Activated CD4-positive, CD25-positive, alpha-beta regulatory T cell (primary cell): ENCODE measurements at places on chromosomes 3 and 15.
A peak's percentile ranks its signal among the peaks of the same experiment; 100 is the strongest.

DNA sequence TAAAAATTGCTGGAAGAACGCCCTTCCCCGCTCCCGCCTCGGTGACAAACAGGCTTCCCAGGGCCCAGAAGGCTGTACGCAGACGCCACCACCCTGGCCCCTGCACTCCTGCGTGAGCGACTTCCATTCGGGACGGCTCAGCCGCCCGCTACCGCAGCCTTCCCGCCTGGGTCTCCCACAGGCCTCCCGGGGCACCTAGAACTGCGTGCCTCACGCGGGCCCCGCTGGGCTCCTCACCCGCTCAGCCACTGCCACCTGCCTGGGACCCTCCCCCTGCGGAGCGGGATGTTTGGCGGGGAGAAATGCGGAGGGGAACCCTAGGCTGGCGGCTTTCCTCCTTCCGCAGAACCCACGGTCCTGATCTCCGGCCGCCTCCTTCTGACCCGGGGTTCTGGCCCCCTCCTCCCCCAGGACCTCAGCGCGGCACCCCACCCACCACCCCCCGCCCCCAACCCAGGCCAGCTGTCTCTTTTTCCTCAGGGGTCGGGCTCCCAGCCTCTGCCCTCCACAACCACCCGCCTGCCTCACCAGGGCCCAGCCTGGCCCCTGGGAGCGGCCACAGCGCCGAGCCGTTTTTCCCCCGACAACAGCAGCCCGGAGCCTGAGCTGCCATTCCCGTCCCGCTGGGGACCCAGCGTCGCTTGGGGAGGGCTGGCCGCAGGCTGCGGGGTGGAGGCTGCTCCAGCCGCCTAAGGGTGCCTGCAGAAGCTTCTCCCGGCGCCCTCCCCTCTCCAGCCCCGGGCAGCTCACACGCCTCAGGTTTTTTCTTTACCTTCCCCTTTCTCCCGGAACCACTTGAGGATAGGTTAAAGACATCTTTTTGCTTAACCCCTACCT lies 27.6 kb upstream of the RAB7A start:
- no peak for DNase-seq

DNA sequence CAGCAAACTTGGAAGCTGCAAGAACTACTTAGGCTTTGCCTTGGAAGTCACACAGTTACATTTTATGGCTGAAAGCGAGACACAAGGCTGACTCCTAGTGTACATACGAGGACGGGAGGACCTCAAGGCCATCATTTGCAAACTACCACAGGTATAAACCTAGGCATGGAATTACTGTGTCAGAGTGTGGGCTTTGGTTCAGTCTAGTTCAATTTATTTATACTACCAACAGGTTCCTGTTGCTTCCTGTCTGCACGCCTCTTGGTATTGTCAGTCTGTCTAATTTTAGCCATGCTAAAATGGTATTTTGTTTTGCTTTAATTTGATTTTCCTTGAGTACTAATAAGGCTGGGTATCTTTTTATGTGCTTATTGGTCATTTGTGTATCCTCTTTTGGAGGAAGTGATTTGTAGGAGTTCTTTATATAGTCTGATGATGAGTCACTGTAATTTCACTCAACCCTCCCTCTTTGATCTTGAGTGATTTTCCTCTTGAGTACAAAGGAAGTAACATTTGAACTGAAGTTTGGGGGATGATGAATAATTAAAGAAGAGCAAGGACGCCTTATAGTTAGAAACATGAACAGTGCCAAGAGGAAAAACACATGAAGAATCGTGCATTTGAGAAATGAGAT lies 8.2 kb downstream of the ANKRD34C start:
- DNase-seq: no peak

GRCh38 chr3:171508206-171508605 lies 48.0 kb upstream of the TNIK start:
- DNase-seq: no peak

DNA sequence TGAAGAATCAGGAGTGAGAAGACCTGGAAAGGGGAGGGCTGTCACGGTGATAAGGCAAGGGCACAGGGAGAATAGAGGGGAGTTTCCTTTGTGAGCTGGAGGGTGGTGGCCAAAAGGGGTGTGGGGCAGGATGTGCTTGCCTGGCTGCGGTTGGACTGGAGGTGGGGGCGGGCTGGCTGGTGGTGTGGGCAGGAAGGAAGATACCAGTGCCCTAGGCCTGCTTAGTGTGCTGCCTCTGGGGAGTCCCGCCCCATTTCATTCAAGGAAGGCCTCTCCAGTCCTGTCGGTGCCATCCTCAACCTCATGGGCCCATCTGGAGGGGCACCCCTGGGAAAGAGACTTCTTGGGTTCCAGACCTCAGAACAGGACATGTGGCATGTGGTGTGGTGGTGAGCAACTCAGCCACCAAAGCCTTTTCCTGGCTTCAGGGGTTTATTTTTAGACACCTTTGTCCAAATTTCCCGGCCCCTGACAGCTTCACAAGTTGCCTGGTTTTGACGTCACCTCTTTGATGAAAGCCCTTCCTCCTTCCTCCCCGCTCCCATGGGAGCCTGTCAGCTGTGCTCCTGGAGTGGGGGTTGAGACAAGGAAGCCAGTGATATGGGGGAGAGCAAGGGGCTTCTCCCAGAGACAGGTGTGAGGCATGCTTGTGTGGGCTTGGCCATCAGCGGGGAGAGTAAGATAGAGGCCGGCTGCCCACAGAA lies 15.6 kb downstream of the TEX264 start:
- peak; percentile 32 for DNase-seq
